ENCODE measurements at places on chromosomes 5 and 9. TPM values are rescaled to one million over a fixed set of nuclear protein-coding genes. Genes with fewer than 3 reads are reported as not detected.

INSL4 gene
- not detected for total RNA-seq

SH3GL2 gene
- 1.2 TPM for total RNA-seq

RORB gene
- total RNA-seq: 3.0 TPM

IL12B gene
- not detected for total RNA-seq

SEMA6A gene
- 37.8 TPM for total RNA-seq

PCDHA12 gene
- total RNA-seq: 0.89 TPM

EFCAB9 gene
- total RNA-seq: not detected

SLCO6A1 gene
- total RNA-seq: not detected

TCF7 gene
- 3.6 TPM for total RNA-seq

F2RL2 gene
- not detected for total RNA-seq

SAXO1 gene
- 0.57 TPM for total RNA-seq

TPPP gene
- total RNA-seq: 7.5 TPM

GPR150 gene
- total RNA-seq: 0.18 TPM

RLN1 gene
- total RNA-seq: not detected

CDX1 gene
- total RNA-seq: not detected

IL33 gene
- 49.7 TPM for total RNA-seq

GAPT gene
- 0.44 TPM for total RNA-seq

TNFSF15 gene
- total RNA-seq: 16.2 TPM

ANXA2R gene
- 4.4 TPM for total RNA-seq

SERF1A gene
- total RNA-seq: 10.3 TPM

SLC4A9 gene
- total RNA-seq: 0.13 TPM

BASP1 gene
- 77.8 TPM for total RNA-seq

DDX31 gene
- total RNA-seq: 25.8 TPM

LVRN gene
- 0.49 TPM for total RNA-seq

NDOR1 gene
- total RNA-seq: 20.3 TPM

PTPRD gene
- total RNA-seq: 20.9 TPM

MARCHF11 gene
- total RNA-seq: not detected

HAVCR1 gene
- total RNA-seq: 0.44 TPM

DAB2IP gene
- 103 TPM for total RNA-seq

OR13C4 gene
- not detected for total RNA-seq

LHX2 gene
- total RNA-seq: not detected

ARHGEF37 gene
- total RNA-seq: 11.9 TPM

PRR16 gene
- total RNA-seq: 4.2 TPM

All from ureter (tissue), 1 donor.